T-helper 2 cell treated with Interferon-gamma antibody and Interleukin-4, amounts not matched to agents 5 μg/mL and 100 μg/mL, for 36 hours (primary cell): ENCODE measurements at places on chromosomes 2 and 18.

DNA sequence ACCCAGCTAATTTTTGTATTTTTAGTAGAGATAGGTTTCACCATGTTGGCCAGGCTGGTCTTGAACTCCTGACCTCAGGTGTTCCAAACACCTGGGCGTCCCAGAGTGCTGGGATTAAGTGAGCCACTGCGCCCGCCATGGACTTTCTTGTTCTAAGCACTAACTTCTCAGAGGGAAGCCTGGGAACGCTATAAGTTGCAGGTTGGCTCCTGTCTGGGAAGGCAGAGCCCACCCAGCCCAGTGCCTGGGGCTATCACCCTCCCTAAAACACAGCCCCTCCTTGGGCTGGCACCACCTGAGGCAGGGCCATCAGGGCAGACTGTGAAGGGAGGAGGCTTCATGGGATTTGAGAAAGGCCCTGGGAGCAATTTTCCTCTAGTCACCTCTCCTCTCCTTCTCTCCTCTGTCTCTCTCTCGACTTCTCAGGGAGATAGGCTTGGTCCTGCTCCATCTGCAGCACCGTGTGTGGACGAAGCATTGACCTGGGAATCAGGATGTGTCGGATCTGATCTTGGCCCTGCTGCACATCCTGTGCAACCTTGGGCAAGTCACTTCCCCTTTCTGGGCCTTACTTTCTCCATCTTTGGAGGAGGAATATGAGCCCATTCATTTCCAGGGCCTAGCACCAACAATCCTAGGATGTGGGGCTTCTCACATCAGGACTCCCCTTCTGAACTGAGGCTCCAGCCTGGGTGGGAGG, 10.9 kb downstream of the PSD4 start:
- DNase-seq: no peak

GRCh38 chr2:10646153-10646552, 43.6 kb downstream of the NOL10 start:
- DNase-seq: no peak

DNA sequence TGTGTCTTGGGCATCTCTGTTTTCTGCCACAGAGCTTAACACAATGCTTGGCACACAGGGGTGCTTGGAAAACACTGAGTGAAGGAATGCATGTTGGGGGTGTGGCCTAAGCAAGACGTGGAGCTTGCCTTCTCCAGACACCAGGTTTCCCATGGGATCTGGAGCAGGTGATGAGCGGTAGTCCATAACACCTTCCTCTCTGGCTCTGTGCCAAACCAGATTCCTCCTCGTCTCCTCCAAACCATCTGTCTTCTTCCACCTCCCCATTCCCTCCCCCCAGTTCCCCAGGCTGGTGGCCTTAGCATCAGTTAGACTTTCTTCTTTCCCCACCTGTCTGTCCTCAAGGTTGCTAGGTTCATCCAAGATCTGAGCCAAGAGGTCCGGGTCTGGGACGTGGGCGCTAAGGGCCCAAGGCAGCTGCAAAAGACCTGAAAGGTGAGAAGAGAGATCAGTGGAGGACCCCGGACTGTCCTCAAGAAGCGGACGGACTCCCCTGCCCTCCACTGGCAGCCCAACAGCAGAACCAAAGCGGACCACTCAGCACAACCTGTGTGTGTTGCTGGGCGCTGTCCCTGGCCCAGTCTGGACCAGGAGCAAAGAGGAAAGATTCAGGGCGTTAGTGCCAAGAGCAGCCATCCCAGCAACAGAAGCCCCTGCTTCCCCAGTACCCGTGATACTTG, 1.2 kb upstream of the ITM2C start:
- no peak for DNase-seq

DNA sequence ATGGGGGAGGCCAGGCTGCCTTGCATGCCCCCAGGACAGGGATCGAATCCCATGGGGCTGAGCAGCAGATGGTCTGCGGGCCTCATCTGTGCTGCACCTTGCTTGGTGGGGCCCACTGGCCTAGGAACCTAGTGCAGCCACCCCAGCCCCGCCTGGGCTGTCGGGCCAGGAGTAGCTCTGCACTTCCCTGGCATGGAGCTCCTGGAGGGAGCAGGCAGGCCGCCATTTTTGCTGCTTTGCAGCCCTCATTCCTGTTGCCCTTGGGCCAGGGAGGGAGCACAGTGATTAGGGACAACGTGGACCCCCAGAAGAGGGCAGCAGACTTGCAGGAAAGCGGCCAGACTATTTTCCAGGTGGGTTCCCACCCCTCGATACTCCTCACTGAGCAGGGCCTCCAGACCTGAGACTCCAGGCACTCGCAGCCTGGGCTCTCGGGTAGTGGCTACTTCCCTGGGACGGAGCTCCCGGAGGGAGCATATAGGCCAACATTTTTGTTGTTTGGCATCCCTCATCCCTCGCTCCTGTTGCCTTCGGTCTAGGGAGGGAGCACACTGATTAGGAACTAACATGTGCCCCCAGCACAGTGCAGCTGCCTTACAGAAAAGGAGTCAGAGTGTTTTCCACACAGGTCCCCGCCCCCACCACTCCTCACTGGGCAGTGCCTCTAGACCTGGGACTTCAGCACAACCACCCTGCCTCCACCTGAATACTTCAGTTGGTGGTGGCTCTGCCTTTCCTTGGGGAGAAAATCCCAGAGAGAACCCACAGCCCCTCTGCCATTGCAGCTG, 99.5 kb downstream of the MAIP1 start:
- DNase-seq: no peak

GRCh38 chr2:57693965-57694364, 352.6 kb upstream of the VRK2 start:
- no peak for DNase-seq
